CD8-positive, alpha-beta T cell (primary cell): ENCODE measurements at places on chromosomes 1 and 21.

GRCh38 chr1:93977598-93977945 is 68.3 kb upstream of the GCLM start:
- DNase-seq: no peak

- no peak for DNase-seq
These were observed 52.5 kb upstream of the ID3 start for GRCh38 chr1:23611601-23612327.

GRCh38 chr1:71857862-71858261 is 424.5 kb downstream of the NEGR1 start:
- no peak for DNase-seq

GRCh38 chr1:31725134-31725533 is 21.3 kb upstream of the COL16A1 start:
- DNase-seq: no peak

- no peak for DNase-seq
These were observed at the start of gene PLPPR5 for GRCh38 chr1:99004861-99005442. TSS of gene PLPPR5 (minus strand) at chr1:99004861. CDS start at chr1:99004671, 190 bp downstream.

DNA sequence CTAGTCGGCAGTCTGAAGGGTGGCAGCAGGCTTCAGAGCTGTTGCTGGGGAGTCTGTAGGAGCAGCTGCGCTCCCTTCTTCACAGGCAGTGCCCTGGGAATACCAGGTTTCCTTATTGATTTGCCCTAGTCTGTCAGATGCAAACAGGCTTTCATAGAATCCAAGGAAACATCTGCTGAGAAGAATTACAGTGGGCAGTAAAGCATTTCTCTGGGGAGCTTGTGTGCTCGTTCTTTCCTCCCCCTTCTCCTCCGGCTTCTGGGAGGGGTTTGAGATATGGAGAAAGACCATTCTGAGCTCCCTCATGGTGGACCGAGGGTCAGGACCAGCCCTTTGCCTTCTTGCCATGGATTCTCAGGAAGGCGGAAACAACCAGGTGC is 25.4 kb upstream of the PARP1 start:
- no peak for DNase-seq

DNA sequence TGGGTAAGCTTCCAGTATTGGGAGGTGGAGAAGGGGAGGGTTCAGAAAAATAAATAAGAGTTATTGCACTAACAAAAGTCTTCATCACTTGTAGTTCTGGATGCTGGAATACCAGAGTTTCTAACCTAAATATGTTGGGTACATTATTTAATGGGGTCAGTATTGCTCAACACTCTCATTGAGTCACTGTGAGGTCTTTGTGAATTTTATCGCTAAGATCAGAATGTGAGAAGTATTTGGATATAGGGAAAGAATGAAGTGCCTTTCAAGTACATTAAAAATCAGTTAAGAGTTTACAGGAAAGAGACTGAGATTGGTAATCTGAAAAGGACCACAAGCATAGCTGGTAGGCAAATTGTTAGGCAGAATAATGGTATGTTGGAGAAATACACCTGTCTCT is 8.8 kb downstream of the SNRPE start:
- no peak for DNase-seq

GRCh38 chr1:200733907-200734306 is 4.8 kb upstream of the CAMSAP2 start:
- no peak for DNase-seq

- no peak for DNase-seq
These were observed 64.0 kb downstream of the SAMSN1 start for GRCh38 chr21:14482165-14482564.

GRCh38 chr1:59310549-59311250 is 13.8 kb downstream of the FGGY start:
- DNase-seq: no peak

DNA sequence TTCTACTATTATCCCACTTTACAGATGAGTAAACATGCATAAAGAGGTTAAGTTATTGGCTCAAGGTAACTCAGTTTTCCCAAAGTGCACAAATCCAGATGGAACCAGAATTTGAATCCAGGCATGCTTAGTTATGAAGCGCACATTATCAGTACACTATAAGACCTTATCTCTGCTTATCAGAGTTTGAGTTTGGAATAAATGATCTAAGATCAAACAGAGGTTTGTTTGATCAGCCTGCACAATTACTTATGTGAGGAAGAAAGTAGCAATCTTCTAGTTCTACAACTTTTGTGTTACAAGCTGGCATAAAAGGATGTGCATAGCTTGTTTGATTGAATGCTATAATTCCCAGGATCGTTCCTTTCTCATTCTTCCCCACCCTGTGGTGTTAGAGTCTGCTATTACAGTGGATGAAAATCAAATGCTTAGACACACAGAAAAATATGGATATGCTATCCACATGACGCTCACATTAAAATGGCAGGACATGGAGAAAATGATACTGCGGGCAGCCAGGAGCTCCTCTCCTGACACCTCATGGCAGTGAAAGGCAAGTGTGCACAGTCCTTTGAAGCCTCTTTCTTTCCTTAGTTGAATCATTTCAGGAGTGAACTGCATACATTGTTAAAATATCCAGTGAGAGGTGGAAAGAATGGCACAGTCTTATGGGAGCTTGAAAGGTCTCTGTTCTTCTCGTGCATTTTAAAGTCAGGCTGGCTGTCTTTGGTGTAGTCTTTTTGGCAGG is 23.9 kb upstream of the PBX1 start:
- no peak for DNase-seq

- DNase-seq: no peak
These were observed at the start of gene COL8A2 for GRCh38 chr1:36125129-36125991. TSS of gene COL8A2 (minus strand) at chr1:36125222. CDS start at chr1:36100242, 24,980 bp downstream.

DNA sequence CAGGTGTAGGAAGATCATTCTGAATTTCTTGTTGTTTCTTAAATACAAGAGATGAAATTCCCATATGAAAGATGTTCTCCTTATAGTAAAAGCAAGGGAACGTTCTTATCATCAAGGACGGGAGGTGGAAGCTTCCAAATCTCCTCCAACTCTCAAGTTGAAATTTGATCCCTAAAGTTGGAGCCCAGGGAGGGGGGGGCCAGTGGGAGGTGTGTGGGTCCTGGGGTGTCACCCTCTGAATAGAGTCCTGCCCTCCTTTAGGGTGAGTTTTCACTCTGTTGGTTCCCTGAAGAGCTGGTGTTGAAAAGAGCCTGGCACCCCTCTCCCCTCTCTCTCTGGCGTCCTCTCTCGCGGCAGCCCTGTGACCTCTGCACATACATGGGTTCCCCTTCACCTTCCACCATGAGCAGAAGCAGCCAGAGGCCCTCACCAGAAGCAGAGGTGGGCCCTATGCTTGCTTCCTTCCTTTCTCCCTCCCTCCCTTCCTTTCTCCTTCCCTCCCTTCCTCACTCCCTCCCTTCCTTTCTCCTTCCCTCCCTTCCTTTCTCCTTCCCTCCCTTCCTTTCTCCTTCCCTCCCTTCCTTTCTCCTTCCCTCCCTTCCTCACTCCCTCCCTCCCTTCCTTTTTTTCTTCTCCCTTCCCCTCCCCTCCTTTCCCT is 10.0 kb upstream of the TRIM17 start:
- DNase-seq: no peak

GRCh38 chr1:25194572-25195020 is 37.7 kb downstream of the SYF2 start:
- no peak for DNase-seq

GRCh38 chr1:38003261-38004250 is 1.8 kb downstream of the FHL3 start:
- no peak for DNase-seq

DNA sequence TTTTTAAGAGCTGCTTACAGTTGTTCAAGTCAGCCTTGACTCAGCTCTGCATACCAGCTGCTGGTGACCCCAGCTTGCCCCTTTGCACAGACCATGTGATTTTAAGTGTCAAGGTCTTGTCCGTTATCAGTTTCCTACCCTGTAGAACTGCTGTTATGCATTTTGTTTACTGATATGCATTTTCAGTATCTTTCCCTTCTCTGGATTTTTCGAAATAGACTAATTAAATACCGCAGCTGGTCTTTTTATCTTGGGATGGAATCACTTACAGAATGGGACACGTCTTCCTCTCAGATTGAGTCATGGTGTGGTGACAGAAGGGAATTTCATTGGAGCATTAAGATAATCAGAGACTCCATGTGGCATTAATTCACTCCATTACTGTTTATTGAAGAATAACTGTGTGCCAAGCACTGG is 145.6 kb downstream of the FMN2 start:
- DNase-seq: no peak

DNA sequence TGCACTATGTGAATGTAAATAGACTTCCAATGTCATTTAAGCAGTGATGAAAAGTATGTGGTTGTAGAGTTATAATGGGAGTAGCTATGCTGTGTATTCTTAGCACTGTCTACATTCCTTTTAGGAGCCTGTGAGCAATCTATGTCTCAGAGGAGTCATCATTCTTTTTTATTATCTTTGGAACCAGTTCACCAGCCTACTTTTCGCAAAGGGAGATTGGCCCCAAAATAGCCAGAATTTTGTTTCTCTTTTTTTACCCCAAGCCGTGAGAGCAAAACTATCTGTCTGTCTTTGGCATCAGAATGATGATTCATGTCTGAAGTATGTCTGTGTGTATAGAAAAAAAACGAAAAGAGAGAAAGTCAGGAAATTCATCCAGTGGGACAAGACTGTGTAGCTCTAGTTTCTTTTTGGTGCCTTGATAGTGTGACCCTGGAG is 44.2 kb downstream of the OSBPL9 start:
- DNase-seq: no peak

GRCh38 chr1:6183520-6183989 is 3.4 kb upstream of the CHD5 start:
- no peak for DNase-seq

DNA sequence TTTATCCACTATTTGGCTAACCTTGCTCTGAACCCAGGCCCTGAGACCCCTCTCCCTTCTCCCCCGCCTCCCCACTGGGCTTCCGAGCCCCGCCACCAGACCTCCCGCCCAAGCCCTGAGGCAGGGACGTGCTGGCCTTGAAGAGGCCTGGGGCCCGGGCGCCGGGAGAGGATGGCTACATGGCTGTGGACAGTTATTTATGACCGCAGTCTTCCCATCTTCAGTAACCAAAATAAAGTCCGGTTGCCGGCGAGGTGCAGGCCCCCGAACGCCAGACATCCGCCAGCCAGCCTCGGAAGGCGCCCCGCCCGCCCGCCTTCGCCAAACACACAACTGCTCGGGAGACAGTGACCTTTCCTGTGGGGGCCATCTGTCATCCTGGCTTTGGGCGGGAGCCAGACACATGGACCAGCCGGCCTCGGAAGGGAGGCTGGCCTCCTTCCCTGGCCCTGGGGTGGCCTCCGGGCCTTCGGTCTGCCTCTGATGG is 69.0 kb downstream of the DHRS3 start:
- no peak for DNase-seq

DNA sequence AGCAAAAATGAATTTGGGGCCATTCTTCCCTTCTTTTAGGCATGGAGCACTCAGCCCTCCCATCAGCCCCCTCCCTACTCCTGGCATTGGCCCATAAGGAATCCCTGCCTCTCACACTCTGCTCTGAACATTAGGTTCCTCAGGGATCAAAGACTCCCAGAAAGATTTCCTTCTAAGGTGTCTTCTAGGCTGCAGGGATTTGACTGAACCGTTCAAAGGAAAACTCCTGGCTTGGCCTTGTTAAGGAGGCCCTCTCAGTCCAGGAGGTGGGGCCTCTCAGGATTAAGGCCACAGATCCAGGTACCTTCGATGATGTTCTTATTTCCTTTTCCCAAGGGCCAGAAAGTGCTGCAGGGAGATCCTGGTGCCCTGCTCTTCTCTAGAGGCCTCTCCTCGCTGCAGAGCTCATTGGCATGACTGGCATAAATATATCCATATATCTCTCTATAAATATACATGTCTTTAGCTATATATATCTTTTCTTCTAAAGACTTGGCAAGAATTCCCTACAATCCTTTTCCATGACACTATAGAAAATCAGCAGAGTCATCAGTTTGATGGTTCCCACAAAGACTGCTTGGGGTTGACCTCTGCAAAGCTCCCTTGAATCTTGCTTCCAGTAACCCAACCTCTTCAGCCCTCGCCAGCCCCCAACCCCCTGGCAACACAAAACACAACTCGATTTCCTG is 59.1 kb downstream of the PLXNA2 start:
- DNase-seq: no peak

- DNase-seq: no peak
These were observed 36.6 kb downstream of the PLXNA2 start for GRCh38 chr1:208207388-208208131.

- no peak for DNase-seq
These were observed 24.8 kb upstream of the ZMYM4 start for GRCh38 chr1:35243691-35244090.

GRCh38 chr1:235434001-235434400 is 66.8 kb downstream of the TBCE start:
- DNase-seq: no peak

DNA sequence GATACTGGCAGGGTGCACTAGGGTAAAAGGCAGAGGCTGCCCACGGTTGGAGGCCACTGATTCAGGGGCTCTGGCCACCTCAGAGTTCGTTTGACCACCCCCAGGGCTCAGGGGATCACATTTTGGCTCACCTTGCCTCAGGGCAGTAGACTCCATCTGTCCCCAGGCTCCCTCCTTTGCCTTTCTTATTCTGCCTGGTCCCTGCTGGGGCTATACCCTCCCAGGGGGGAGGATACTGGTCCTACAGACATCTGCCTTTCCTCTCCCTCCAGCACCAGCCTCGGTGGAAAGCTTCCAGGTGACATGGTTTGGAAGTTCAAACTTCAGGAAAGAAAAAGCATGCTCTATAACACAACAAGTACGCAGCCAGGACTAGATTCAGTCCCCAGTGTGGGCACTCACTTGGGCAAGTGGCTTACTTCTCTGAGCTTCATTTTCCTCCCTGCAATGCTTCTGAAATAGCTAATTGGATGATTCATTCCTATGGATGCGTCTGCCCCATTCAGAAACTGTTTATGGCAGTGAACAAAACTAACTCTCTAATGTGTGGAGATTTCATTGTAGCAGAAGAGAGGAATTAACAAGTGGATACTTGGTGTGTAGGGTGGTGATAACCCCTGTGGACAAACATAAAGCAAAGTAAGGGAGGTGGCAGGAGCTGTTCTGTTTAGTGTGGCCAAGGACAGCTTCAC is 154.8 kb downstream of the TRABD2B start:
- DNase-seq: no peak

DNA sequence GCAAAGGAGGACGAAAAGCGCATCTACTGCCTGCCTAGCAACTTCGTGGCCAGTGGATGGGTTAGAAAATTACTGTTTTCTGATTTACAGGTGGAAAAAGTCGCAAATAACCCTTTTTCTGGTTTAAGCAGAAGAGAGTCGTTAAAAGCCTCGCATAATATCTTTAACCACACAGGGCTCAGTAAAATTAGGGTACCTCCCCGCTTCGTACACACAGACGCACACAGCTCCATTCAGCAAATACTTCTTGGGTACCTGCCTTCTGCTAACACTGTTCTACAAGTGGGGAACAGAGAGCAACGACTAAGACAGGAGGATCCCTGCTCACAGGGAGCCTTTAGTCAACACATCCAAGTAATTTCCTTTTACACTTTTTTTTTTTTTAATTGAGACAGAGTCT is 704 bp downstream of the ALG6 start:
- no peak for DNase-seq

DNA sequence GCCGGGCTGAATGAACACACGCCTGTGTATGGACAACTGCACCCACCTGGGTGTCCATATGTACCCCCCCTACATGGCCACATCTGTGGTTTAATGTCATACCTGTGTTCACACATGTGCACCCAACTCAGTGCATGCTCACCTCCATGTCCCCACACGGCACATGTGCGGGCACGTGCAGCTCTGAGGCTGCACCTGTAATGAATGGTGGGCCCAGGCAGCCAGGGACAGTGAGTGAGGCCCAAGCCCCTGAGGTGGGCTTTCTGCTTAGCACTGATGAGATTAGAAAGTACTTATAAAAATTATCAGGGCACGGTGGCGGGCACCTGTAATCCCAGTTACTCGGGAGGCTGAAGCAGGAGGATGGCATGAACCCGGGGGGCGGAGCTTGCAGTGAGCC is 42.5 kb upstream of the CSF3R start:
- no peak for DNase-seq

- DNase-seq: no peak
These were observed 112.6 kb downstream of the MACF1 start for GRCh38 chr1:39317111-39317510.
